Astrocyte of the hippocampus (primary cell): ENCODE measurements at places on chromosomes 5 and 9.
A peak's percentile ranks its signal among the peaks of the same experiment; 100 is the strongest.

- DNase-seq, result no peak
Observed at GRCh38 chr9:132645306-132645705, 24.5 kb downstream of the DDX31 start.

GRCh38 chr9:136518623-136519022, 27.2 kb downstream of the NOTCH1 start:
- no peak for DNase-seq

DNA sequence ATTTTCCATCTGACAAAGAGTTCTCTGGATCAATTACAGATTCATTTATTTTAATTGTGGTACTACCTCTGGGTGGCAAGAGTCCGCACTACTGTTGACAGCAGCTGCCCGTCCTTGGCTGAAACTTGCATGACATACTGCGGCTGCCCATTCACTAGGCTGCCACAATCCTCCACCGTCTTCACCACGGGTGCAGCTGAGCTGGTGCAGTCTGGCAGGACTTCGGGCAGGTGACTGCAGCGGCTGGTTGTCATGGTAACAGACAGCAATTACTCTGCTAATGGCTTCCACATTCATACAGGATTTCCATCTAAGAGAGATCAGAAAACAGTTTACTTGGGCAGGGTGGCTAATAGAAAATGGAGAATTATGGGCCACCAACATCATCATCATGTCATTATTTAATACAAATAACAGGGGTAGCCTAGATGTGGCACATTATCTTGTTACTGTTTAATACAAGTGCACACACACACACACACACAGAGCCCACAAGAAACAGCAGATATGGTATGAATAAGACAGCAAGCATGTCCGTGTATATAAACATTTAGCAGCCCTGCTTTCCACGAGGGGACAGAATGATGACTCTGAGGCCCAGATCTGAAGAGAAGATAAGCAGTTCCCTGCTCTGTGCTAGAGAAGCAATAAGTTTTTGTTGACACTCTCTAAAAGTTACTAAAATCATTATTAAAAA, 112.3 kb downstream of the MARCHF3 start:
- DNase-seq, result peak; percentile 37

DNA sequence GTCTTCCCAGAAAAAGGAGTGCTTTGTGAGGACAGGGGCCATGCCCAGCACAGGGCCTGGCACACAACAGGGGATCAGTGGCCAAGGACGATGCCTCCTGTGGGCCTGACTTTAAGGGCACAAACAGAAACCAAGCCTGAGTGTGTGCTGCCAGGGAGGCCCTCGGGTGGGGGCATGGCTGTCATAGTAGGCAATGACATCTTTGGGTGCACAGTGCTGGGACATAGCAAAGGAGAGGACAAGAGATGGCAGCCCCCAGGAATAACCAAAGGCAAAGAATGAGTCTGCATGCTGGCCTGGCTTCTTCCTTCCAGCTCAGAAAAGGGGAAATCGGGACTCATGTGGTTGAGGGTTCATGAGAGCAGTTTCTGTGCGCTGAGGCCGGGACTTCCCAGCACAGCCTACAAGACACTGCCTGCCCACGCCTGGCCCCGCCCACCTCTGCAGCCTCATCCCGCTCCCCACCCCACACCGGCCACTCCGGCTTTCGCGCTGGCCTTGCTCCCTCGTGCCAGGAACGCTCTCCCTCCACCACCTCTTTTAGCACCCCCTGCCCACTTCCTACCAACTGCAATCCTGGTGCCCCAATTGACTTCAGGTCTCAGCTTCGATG, 13.8 kb upstream of the LHX2 start:
- DNase-seq, result peak; percentile 30

DNA sequence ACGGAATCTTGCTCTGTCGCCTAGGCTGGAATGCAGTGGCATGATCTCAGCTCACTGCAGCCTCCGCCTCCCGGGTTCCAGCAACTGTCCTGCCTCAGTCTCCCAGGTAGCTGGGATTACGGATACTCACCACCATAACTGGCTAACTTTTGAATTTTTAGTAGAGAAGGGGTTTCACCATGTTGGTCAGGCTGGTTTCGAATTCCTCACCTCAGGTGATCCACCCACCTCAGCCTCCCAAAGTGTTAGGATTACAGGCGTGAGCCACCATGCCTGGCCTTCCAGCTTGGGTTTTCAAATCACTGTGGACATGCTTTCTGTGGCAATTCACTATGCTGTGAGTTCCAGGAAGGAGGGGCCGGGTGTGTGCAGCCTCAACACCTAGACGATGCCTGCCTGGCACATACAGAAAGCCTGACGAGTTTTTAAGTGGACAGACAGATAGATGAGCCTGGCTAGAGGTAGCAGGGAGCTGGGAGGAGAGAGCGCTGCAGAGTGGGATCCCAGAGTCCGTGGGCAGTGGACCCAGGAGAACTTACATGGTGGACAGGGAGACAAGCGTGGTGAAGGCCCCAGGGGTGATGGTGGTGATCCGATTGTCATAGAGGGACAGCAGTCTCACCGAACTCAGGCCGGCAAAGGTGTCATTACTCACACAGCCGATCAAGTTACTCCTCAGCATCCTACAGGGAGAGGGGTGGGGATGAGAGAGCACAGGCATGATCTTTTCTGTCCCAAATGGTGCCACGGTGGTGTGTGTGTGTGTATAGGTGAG, 173.4 kb upstream of the PANK3 start:
- no peak for DNase-seq

DNA sequence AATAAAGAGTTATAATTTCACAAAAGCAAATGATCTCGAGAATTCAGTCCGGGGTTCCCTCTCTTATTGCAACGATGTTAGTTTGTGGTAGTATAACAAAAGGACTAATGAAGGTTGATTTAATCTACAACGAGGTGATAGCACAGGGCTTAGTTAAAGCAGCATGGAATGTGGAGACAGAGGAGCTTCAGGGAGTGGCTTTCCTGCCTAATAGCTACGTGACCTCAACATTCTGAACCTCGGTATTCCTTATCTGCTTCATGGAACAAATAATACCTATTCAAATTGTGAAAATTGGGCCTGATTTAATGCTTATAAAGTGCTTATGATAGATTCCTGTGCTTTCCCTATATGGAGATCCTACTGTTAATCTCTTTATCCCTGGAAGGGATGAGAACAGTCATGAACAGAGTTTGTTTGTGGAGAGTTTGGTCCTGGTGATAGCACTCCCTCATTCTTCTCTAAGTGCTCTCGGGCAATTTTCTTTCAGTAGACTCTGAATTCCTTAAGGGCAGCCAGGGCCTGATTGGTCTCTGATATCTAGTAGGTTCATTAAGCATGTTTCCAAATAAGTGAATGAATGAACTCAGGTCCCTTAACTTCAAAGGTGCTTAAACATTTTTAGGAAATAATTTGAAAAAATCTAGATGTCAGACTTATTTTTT, 104.1 kb upstream of the TUT7 start:
- no peak for DNase-seq

GRCh38 chr9:102072059-102072764, 333.8 kb upstream of the GRIN3A start:
- DNase-seq, result no peak

GRCh38 chr5:108567429-108567828, 180.3 kb upstream of the FER start:
- no peak for DNase-seq

GRCh38 chr9:81621118-81621517, 68.2 kb downstream of the TLE1 start:
- DNase-seq, result no peak

DNA sequence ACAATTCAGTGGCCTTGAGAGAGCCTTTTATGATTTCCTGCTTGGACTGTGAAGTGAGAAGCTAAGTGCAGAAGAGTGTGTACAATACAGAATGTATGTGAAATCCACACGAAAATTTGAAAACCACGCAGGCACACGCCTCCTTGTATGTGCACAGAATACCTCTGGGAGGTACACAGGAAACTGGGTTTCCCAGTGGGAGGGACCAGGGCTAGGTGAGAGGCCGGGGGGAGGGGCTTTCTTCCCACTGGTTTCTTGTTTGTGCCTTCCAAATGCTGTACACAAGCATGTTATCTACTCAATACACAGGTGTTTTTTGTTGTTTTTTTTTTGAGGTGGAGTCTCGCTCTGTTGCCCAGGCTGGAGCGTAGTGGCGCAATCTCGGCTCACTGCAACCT, 16.1 kb downstream of the C9orf50 start:
- DNase-seq, result no peak

GRCh38 chr5:57327561-57328367, 153.9 kb downstream of the GPBP1 start:
- no peak for DNase-seq

DNA sequence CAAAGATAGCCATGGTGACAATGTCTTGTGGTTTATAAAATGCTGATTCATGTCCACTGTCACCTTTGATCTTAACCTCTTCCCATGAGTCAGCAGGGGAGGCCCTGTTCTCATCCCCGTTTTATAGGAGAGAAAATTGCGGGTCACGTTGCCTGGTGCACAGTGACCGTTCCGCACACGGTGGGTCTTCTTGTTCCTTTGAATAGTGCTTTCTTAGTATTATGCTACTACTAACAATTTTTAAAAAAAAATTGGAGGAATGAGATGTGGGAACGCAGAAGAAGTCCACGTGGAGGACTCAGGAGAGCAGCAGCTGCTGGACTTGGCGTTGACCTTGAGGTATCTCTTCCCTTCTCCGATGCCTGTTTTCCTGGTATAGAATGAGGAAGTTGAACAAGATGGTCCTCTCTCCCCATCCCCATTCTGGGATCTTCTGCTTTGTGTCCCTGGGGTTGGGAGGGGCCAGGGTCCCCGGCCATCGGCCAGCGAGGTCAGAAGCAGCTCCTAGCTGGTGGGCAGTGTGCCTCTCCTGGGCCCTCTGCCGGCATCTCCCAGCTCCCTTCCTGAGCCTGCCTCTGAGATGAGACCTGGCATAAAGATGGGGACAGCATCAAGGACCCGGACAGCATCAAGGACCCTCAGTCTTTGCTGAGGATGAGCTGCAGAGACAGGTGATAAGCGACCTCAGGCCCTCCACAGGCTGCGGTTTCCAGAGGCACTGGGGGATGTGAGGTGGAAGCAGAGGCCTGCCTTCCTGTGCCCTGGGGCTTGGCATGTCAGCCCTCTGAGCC, 143.9 kb downstream of the C9orf50 start:
- DNase-seq, result no peak

- no peak for DNase-seq
Observed at GRCh38 chr9:109477258-109478050, 20.7 kb downstream of the PTPN3 start.

DNA sequence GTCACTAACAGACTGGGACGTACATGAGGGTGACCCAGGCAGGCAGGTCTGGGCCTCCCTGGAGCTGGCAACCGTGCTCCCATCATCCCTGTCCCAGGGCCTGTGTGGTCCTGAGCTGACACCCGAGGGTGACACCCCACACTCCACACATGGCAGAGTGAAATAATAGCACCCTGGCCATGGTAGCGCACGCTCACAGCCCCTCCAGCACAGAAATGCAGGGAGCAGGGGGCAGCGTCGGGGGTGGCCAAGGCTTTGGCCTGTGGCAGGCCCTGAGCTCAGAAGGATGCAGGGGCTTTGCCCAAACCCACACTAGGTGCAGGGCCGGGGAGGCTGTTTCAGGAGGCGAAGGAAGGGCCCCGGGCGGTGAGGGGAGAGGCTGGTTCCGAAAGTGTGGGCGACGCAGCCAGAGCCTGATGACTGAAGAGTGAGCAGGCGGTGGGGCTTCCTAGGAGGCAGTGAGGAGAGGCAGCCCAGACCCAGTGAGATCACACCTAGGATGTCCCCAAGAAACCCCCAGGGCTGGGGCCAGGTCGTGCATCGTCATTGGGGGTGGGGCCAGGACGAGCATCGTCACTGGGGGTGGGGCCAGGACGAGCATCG, 12.9 kb downstream of the OR2V2 start:
- peak; percentile 49 for DNase-seq

DNA sequence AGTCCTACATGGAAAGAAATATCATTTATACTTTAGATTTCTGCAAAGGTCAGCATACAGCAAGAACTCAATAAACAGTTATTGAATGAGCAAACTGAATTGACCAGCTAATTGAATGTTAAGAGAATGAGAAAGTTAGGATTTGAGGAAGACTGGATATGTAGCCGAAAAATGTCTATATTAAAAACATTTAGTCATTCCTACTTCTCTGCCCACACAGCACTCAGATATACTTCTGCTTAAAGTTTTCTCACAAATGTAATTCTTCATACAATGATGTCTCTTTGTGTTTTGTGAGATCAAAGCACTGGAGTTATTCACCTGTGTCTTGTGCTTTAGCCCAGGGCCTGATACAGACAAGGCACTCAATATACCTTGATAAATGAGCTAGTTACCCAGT, 188.6 kb downstream of the PARP8 start:
- no peak for DNase-seq

DNA sequence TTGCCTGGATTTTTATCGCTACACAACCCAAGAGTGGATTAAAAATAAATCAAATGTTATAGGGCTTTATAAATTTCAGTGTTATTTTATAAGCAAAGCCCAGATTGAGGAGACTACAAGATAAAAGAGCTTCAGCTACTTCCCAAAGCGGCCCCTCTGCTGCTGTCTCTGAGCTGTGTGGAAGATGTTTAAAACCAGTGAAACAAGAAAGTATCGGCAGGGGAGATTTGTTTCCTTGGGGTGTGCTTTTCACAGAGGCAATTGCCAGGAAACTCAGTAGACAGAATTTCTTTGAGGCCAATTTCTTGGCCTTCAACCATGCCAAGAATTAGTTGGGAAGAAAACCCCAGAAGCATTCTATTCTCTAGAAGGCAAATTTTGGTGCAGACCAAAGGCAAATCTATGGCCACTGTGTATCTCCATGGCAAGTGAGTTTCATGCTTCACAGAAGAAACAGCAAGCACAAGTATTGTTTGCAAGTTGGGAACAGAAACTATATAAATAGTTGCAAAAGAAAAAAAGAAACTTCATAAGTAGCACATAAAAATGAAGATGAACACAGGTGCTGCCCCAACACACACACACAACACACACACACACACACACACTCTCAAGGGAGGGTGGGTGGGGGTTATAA, 197.2 kb downstream of the PARP8 start:
- no peak for DNase-seq

GRCh38 chr9:15248081-15248480, 58.9 kb downstream of the TTC39B start:
- no peak for DNase-seq
